ENCODE measurements at places on chromosomes 2 and 18. TPM values are rescaled to one million over a fixed set of nuclear protein-coding genes. Genes with fewer than 3 reads are reported as not detected.

The PJVK gene
- 19.6 TPM for polyA plus RNA-seq

The GLI2 gene
- 2.7 TPM for polyA plus RNA-seq

The SALL3 gene
- not detected for polyA plus RNA-seq

The ATP6V1B1 gene
- 1.9 TPM for polyA plus RNA-seq

The ELOA2 gene
- not detected for polyA plus RNA-seq

The C1D gene
- 14.4 TPM for polyA plus RNA-seq

The ANKRD36B gene
- polyA plus RNA-seq = 3.2 TPM
